Choroid plexus epithelial cell (primary cell): ENCODE measurements at places on chromosomes 7 and 10.

- no peak for DNase-seq
These were observed 1456.7 kb upstream of the CELF2 start for GRCh38 chr10:9560976-9561375.

GRCh38 chr7:87886875-87887274 lies 10.6 kb downstream of the DBF4 start:
- peak; percentile 70 for DNase-seq

DNA sequence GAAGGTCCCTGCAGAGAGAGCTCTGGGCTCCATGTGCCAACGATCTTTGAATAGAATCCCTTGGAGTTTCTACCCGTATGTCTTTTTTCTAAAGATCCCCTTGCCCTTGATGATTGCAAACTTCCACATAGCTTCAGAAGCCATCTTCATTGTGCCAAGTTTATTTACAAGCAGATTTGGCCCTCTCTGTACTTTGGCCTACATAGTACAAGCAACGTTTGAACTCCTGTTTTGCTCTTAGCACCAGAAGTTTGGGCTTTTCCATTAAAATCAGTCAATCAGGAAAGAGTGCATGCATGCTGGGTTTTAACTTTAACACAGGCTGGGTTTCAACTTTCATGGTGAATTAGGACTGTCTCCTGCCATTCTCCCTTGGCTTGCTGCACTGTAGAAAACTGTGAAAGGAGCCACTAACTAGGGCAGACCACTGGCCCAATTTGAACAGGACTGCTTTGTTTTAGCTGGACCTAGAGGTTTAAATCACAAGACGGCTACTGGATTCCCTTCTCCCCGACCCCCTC lies 557.6 kb upstream of the GALNT17 start:
- no peak for DNase-seq

- no peak for DNase-seq
These were observed 81.8 kb downstream of the LRRN3 start for GRCh38 chr7:111172564-111173257.

- DNase-seq: no peak
These were observed 71.1 kb upstream of the CAMK2B start for GRCh38 chr7:44396496-44396895.

DNA sequence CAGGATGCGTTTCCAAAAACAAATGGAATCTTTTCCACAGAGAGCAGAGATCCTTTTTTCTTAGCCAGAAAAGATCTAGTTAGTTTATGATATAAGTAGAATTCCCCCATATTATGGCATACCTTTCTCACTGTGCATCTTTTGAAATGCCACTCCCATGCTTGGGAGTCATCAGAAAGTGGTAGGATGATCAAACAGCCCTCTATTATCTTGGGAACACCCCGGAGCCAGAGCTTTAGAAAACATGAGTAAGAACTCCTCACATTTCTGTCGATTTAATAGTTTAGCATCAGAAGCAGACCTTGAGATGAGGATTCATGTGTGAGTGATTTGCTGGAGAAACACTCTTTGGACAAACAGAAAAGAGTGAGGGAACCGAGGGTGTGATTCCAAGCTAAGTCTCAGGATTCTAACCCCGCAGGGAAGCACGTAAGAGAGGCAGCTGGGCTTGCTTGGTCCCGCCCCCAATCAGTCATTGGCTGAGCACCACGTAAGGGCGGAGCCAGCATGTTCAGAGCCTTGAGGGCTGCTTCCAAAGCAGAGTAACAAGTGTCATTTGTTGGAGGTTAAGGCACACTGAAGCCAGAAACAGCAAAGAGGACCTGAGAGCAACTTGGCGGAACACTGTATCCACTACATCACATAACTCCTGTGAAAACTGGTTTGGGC lies 43.7 kb upstream of the NXPH1 start:
- DNase-seq: no peak

DNA sequence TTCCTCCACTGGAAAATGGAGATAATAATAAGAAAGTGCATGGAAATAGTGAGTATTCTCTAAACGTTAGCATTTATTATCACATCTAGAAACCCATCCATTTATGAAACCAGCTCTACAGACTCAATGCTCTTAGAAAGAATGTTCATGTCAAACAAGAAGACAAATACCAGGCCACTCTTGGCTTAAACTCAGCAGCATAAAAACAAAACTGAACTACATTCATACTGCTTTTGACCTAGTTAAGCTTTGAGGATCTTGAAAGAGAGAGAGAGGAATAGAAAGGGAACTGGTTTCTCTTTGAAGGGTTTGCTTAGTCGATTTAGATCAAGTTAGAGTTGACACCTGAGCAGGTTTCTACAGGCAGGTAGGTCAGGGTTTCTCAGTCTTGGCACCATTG lies 332.9 kb upstream of the PRKCQ start:
- DNase-seq: no peak
